ENCODE measurements at places on chromosomes 12 and 14.

DNA sequence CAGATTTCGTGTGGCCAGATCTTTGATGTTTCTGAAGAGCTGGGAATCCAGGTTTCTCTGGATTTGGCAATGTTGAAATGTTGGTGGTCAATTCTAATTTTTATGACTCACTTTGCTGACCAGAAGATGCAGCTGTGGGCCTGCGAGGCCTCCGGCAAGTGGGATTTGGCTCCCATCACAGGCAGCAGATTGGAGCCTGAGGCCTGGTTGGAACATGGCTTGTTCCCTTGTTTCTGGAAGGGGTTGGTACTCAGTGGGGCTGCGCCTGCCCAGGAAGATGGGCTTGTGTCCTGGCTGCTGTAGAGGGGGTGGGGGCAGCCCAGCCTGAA, 23.1 kb downstream of the FBRSL1 start:
- DNase-seq = no peak

DNA sequence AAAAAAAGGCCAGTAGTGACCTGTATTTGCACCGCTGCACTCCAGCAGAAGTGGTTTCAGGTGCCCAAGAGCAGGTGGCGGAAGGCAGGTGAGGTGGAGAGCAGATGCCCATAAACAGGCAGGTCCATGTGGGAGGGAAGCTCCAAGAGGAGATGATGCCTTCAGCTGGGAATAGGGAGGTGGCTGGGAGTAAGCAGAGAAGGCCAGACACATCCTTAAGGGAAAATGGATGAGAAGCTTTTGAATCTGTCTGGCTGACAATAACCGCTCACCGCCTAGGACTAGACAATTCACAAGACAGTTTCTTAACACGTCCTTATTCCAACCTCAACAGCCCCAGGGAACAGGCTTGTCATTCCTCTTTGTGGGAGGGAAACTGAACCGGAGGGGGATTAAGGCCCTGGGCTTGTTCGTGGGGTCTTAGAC, 43.9 kb upstream of the PLEKHG6 start:
- DNase-seq = no peak

GRCh38 chr12:114902665-114903064, 218.7 kb upstream of the TBX3 start:
- DNase-seq = no peak

DNA sequence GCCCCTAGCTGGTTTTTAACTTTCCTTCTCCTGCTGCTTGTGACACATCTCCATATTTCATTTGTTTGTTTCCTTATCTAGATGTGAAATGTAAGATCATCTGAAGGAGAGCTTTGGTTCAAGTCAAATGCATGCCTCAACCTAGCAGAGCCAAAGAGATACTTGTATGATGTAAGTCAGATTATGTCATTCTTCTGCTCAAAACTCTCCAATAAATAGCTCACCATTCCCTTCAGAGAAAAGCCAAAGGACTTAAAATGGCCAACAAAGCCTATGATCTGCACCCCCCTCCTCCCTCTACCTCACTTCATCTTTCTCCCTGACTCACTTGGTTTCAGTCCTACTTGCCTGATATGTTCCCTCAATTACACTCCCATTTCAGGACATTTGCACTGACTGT, 68.1 kb downstream of the COX16 start:
- DNase-seq = no peak

- no peak for DNase-seq
Observed at GRCh38 chr14:89469210-89470198, 52.5 kb upstream of the FOXN3 start.

GRCh38 chr12:11136075-11136474, 1.6 kb upstream of the TAS2R30 start:
- no peak for DNase-seq

DNA sequence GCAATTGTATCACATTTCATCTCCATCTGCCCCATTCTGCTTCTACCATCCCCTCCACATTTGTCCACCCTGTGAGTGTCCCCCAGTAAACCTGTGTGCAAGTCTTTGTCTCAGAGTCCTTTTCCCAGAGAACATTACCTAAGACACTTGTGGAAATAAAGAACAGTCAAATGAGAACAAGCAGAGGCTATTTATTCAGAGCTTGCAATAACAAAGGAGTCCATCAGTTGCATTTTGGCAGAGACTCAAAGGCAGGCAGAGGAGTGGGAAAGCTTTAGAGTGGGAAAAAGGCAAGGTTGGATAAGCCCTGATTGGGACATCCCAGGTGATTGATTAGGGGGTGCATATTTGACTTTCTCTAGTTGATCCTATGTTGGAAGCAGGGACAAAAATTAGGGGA, 18.2 kb upstream of the PPFIBP1 start:
- no peak for DNase-seq

GRCh38 chr12:45599196-45599595, 130.3 kb upstream of the ARID2 start:
- no peak for DNase-seq

DNA sequence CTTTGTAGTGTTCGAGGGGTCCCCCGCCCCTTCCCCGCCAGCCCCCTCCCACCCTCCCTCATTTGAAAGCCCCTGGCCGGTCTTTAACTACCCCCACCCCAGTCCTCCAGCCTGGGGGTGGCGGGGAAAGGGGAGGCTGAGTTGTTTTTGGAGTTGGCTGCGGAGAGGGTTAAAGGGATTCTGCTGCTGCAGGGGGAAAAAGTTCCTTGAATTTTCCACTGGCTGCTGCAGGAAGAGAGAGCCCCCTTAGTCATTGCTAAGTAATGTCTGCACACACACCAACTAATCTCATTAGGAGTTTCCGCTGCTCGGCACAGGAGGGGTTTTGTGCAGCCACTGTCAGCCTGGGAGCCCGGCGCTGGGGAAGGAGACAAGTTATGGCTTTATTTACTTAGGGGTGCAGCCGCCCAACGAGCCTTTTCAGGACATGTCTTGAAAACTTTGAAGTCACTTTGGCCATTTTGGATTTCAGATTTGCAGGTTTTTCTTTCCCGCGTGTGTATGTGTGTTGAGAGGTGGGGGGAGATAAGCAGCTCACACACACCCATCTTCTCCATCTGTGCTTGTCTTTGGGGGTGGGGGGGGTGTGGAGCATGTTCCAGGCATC, 1.8 kb downstream of the ELK3 start:
- peak; percentile 40 for DNase-seq

GRCh38 chr12:116199160-116199706, 78.3 kb downstream of the MED13L start:
- DNase-seq = no peak

DNA sequence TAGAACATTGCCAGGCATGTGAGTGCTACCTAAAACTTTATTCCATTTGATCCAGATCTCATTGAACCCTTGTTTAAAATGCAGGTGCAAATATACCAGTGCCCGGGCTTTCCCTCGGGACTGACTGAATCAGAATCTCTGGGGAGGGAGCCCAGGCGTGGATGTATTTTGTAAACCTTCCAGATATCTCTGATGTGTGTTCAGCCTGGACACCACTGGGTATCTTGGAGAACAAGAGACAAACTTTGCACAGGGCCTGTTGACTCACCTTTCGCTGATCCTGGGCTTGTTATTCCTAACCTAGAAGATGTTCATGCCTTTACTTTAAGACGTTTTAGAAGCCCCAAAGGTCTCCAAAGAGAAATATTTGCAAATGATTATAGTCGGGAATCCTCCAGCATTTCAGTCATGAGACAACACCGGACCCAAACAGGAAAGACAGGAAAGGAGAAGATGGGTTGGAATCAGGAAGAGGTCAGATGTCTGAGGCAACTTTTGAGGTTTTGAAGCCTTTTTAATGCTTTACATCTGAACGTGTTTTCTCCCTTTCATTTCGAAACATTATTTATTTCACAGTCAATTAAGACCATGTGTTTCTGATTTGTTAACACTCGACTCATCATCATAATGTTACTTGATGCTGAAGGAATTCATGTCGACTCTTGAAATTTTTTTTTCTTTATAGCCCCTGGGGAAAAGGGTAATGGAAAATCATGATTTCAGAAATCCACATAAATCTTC, 118.6 kb downstream of the PLXNC1 start:
- no peak for DNase-seq
